ENCODE measurements at places on chromosomes 7 and 10.

- DNase-seq, result no peak
Measured at GRCh38 chr10:2252096-2252495, 514.8 kb upstream of the ADARB2 start.

- DNase-seq, result no peak
Measured at GRCh38 chr10:34479520-34480179, 335.4 kb downstream of the PARD3 start.

- no peak for DNase-seq
Measured at GRCh38 chr7:156179872-156180390, 367.7 kb upstream of the SHH start.

DNA sequence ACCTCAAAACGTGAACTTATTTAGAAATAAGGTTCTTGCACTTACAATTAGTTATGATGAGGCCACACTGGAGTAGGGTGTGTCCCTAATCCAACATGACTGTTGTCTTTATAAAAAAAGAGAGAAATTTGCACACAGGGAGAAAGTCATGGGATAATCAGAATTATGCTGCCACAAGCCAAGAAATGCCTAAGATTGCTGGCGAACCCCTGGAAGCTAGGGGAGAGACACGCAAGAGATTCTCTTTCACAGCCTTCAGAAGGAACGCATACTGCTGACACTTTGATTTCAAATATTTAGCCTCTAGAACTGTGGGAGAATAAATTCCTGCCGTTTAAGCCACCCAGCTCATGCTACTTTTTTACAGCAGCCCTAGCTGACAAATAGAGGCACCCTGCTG is 138.3 kb downstream of the CCDC71L start:
- DNase-seq, result no peak

DNA sequence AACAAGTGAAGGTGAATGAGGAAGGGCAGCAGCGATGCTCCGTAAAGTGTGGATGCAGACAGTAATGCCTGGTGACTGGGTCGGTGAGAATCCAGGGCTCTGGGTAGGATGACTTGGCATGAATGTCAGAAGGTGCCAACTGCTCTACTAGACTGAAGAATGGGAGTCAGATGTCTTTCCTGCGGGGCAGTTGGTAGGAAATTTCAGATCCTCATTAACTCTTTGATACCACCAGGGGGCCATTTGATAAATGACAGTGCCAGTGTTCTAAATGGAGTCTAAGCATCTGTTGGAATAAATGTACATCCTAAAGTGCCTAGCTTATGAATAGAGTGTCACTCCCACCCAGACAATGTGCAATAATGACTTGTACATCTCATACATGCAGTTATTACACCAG is 462.0 kb downstream of the GRM8 start:
- DNase-seq, result no peak
